ENCODE measurements at places on chromosomes 7 and 10.

GRCh38 chr10:1085258-1085657, 29.1 kb downstream of the WDR37 start:
- H3K4me1 ChIP-seq: no peaks in the 10 kb centered on the region
- no peaks in the 10 kb centered on the region for H3K27me3 ChIP-seq
- DNase-seq: no peak
- H3K4me3 ChIP-seq: no peak overlapping the region
- peaks cover 86% of the 10 kb centered on the region for H3K36me3 ChIP-seq
- no peak overlapping the region for H3K27ac ChIP-seq

DNA sequence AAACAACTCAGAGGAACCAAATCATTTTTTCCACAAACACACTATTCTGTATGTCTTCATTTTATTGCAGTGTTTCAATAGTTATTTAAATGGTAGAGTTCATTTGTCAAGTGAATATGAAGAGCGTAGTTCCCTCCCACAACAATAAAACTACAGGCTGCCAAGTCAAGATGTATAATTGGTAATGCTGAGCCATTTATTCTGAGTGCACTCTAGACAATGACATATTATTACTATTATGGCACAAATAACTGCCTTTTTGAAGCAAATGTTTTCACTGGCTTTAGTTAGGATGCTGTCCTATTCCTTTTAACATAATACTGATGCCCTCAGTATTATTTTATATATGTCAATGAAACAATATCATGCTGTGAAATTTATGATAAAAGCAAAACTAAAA, 102.7 kb upstream of the PCDH15 start:
- H3K4me1 ChIP-seq: no peaks in the 10 kb centered on the region
- H3K4me3 ChIP-seq: no peak overlapping the region
- no peaks in the 10 kb centered on the region for H3K27me3 ChIP-seq
- H3K27ac ChIP-seq: no peak overlapping the region

- no peak overlapping the region for H3K27ac ChIP-seq
- peak; percentile 69 for DNase-seq
- H3K36me3 ChIP-seq: no peaks in the 10 kb centered on the region
- H3K4me1 ChIP-seq: no peaks in the 10 kb centered on the region
These were observed 62.2 kb downstream of the SAMD9 start for GRCh38 chr7:93055543-93056107.

GRCh38 chr10:131870831-131871672, 29.8 kb upstream of the PPP2R2D start:
- no peaks in the 10 kb centered on the region for H3K27me3 ChIP-seq
- no peaks in the 10 kb centered on the region for H3K36me3 ChIP-seq
- no peaks in the 10 kb centered on the region for H3K4me1 ChIP-seq
- no peak for DNase-seq
- H3K27ac ChIP-seq: no peak overlapping the region

DNA sequence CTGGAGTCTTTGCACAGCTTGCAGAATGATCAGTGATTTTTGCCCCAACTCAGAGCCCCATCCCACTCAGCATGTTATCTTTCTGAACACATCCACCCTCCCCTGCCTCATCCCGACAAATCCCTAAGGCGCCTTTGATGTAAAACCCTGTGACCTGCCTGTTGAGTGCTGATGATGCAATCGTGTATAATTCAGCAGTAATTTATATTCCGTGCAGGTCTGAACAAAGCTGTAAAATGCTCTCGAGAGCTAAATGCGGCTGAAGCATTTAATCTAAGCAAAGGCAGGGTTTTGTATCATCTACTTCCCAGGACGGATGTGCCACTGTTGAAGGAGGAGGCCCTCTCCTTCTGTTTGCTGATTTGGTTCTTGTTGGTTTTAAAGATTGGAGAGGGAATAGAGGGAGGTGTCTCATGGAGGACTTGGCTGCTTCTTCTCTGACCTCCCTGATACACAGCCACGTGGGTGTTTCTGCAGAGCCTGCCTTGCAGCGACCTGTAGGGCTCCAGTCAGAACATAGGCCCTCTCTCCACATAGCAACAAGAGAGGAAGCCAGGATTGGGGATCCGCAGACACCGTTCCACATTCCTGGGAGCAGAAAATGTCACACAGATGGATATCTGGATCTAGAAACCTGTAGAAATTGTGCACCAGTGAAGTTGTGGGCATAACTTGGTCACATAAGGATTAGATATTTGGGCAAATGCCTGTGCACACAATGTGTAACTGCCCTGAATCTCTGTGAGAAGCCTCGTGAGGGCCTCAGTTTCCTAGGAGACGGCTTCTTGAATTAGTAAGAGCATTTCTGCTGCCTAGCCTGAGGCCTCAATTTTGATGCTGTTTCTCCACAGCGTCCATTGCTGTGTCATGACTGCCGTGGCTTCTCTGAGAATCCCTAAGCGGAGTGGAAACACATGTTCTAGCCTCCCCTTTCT, 90.2 kb upstream of the AGK start:
- H3K36me3 ChIP-seq: no peaks in the 10 kb centered on the region
- no peak overlapping the region for H3K4me3 ChIP-seq
- no peaks in the 10 kb centered on the region for H3K27me3 ChIP-seq
- DNase-seq: no peak

DNA sequence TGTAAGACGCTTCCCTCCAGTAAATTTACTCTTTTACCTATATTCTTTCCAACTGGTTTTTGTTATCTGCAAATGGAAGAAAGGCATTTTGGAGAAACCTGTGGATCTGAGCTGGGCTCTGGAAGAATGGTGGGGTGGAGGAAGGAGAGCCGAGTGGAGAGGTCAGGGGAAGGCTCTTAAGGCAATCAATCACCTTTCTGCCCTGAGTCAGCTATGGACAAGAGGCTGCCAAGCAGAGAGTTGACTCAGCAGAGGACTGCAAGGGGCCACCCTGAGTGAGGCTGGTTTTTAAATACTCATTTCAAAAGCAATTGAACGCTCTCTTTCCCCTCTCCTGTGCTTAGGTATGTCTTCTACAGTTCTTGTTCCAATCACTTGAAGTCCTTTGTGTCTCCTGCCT, 81.8 kb downstream of the SPAG6 start:
- no peaks in the 10 kb centered on the region for H3K27me3 ChIP-seq
- H3K36me3 ChIP-seq: no peaks in the 10 kb centered on the region
- H3K4me1 ChIP-seq: peaks cover 8% of the 10 kb centered on the region
- peak overlapping the region; percentile 21 for H3K27ac ChIP-seq
- DNase-seq: no peak

- H3K4me1 ChIP-seq: no peaks in the 10 kb centered on the region
- no peak overlapping the region for H3K4me3 ChIP-seq
- H3K27me3 ChIP-seq: no peaks in the 10 kb centered on the region
- H3K27ac ChIP-seq: no peak overlapping the region
These were observed 1.3 kb upstream of the LRRC18 start for GRCh38 chr10:48940958-48941357.

DNA sequence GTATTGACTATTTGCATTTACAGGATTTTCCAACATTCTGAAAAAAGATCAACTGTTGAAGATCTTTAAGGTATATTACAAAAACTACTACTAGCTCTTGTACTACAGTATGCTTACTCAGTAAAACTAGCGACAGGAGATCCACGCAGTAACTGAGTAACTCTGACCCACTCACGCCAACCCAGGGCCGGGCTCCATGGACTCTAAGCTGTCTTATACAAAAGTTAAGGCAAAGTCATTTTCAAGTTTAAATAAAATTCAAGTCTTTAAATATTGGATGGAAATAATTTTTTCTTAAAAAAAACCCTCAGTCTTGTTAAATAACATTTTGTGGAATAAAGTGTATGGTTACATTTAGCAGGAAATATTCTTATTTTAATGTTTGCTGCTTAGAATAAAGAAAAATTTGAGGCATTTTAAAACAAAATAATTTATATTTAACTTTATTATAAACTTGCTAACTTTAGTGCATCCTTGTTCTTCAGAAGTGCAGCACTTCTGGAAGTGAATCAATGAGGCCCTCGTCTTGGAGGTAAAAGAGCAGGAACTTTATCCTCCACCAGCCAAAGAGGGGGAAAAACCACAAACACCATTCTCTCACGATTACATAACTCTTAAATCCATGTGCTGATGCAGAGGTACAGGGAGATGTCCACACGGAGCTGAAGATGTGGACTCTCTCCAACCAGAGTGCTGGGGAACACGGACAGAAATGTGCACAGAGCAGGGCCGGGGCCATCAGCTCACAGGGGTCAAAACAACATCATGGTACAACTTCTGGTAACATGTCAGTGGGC, 119.9 kb downstream of the LARP4B start:
- no peaks in the 10 kb centered on the region for H3K27me3 ChIP-seq
- DNase-seq: no peak
- peaks cover 44% of the 10 kb centered on the region for H3K36me3 ChIP-seq
- H3K4me1 ChIP-seq: no peaks in the 10 kb centered on the region
- H3K27ac ChIP-seq: no peak overlapping the region
- H3K4me3 ChIP-seq: no peak overlapping the region

GRCh38 chr10:12459762-12460161, 110.4 kb downstream of the CAMK1D start:
- no peaks in the 10 kb centered on the region for H3K27me3 ChIP-seq
- no peak overlapping the region for H3K27ac ChIP-seq
- no peak for DNase-seq
- H3K36me3 ChIP-seq: no peaks in the 10 kb centered on the region
- peaks cover 15% of the 10 kb centered on the region for H3K4me1 ChIP-seq
- no peak overlapping the region for H3K4me3 ChIP-seq

GRCh38 chr7:44057849-44058758, 7.3 kb downstream of the PGAM2 start:
- no peak overlapping the region for H3K27ac ChIP-seq
- no peaks in the 10 kb centered on the region for H3K27me3 ChIP-seq
- DNase-seq: no peak
- peaks cover 71% of the 10 kb centered on the region for H3K36me3 ChIP-seq

- H3K4me1 ChIP-seq: no peaks in the 10 kb centered on the region
- H3K27me3 ChIP-seq: no peaks in the 10 kb centered on the region
- no peaks in the 10 kb centered on the region for H3K36me3 ChIP-seq
- no peak overlapping the region for H3K4me3 ChIP-seq
These were observed 298.5 kb upstream of the FOXK1 start for GRCh38 chr7:4383584-4383983.

GRCh38 chr10:132632091-132632561, 94.5 kb downstream of the INPP5A start:
- no peak overlapping the region for H3K27ac ChIP-seq
- H3K4me3 ChIP-seq: no peak overlapping the region
- no peaks in the 10 kb centered on the region for H3K27me3 ChIP-seq
- H3K4me1 ChIP-seq: peaks cover 45% of the 10 kb centered on the region
- H3K36me3 ChIP-seq: no peaks in the 10 kb centered on the region
- no peak for DNase-seq

GRCh38 chr10:89627830-89628229, 17.2 kb downstream of the PANK1 start:
- no peaks in the 10 kb centered on the region for H3K27me3 ChIP-seq
- H3K4me1 ChIP-seq: no peaks in the 10 kb centered on the region
- H3K36me3 ChIP-seq: no peaks in the 10 kb centered on the region
- DNase-seq: no peak

DNA sequence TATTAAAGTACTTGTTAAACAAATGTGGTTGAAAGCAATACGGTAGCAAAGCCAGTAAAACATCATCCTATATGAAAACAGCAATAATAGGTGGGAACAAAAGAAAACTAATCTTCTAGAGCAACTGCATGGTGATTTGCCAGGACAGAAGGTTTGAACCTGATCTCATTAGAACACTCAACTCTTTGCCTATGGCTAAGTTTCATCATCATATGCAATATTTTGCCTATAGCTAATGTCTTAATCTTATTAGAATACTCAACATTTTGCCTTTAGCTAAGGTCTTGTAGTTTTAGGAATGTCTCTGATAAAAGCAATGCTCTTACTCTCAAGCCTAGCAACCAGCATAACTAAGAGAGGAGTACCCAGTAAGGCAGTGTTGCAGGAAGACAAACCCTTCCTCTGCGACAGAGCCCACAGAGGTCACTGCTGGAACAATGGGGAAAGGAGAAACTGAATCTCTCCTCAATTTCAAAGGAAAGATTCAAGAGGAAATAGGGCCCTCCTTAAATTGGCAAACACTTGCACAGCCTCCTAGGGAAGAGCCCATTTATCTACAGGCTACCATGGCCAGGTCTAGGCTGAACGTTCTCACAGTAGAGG, 38.3 kb downstream of the CADPS2 start:
- H3K4me1 ChIP-seq: no peaks in the 10 kb centered on the region
- no peaks in the 10 kb centered on the region for H3K36me3 ChIP-seq
- no peaks in the 10 kb centered on the region for H3K27me3 ChIP-seq

DNA sequence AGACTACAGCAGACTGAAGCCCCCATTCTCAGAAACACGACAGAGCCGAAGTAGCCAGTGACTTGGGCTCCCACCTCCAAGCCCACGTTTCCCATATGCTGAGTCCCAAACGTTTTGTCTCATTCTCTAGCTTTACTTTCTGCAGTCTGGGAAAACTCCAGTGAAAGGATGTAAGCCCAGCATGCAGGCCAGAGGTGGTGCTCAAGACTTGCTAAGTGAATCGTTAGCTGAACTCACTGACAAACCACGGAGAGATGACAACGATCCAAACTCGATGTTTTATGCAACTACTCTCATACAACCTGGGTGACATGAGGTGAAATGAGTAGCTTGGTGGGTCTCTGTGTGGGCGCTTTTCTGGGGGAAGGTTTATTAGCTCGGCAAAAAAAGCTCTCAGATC, 731.8 kb downstream of the SUGCT start:
- H3K4me1 ChIP-seq: no peaks in the 10 kb centered on the region
- no peaks in the 10 kb centered on the region for H3K27me3 ChIP-seq
- DNase-seq: no peak
- no peak overlapping the region for H3K4me3 ChIP-seq
- peaks cover 42% of the 10 kb centered on the region for H3K36me3 ChIP-seq
- H3K27ac ChIP-seq: no peak overlapping the region

GRCh38 chr7:131919920-131920709, 363.7 kb upstream of the PODXL start:
- H3K4me1 ChIP-seq: peaks cover 5% of the 10 kb centered on the region
- peak overlapping the region; percentile 54 for H3K27ac ChIP-seq
- peaks cover 24% of the 10 kb centered on the region for H3K36me3 ChIP-seq
- H3K4me3 ChIP-seq: no peak overlapping the region

DNA sequence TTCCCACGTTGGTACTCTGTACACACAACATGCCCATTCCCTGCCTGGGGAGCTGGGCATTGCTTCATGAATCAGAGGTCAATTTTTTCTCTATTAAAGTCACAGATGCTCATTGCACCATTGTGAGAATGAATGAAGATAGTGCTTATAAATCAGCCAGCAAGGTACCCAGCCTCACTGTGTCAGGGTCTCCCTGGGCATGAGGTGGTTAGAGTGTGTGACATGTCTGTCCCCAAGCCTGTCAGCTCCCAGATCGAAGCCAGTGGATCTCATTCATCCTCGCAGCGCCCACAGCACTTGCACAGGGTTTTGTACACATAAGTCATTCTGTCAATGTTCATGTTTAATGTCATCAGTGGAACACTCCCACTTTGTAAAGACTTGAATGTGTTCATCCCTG, 126.8 kb downstream of the EGFR start:
- no peaks in the 10 kb centered on the region for H3K27me3 ChIP-seq
- H3K4me3 ChIP-seq: no peak overlapping the region
- H3K36me3 ChIP-seq: peaks cover 57% of the 10 kb centered on the region
- peaks cover 9% of the 10 kb centered on the region for H3K4me1 ChIP-seq
- DNase-seq: no peak
- no peak overlapping the region for H3K27ac ChIP-seq

GRCh38 chr10:27637601-27638000, 108.0 kb downstream of the MKX start:
- no peak for DNase-seq
- H3K4me3 ChIP-seq: no peak overlapping the region
- H3K36me3 ChIP-seq: no peaks in the 10 kb centered on the region
- no peak overlapping the region for H3K27ac ChIP-seq
- no peaks in the 10 kb centered on the region for H3K4me1 ChIP-seq

Measured in SK-N-SH (cell line).